ENCODE measurements at places on chromosomes 3 and 15.

- DNase-seq = no peak
Observed at GRCh38 chr15:27804569-27805260, 294.4 kb downstream of the OCA2 start.

- no peak for DNase-seq
Observed at GRCh38 chr3:60933824-60934223, 317.4 kb downstream of the FHIT start.

- no peak for DNase-seq
Observed at GRCh38 chr15:38093931-38094330, 158.7 kb upstream of the SPRED1 start.

DNA sequence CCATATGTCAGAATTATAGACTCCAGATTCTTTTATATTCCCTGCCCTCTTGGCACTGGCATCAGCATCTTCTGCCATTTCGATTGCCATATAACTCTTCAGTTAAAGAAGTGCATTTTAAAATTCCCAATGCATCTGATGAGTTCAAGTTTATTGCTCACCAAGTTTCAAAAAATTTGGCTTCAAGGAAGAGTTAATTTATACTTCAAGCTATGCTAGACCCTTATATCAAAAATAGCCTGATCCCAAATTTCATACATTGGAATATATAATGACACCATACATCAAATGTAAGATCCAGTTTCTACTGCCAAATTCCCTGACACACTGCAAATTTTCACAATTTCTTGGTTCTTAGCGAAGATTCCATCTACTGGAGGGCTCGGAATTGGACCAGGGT lies 1058.6 kb downstream of the NTRK3 start:
- no peak for DNase-seq

DNA sequence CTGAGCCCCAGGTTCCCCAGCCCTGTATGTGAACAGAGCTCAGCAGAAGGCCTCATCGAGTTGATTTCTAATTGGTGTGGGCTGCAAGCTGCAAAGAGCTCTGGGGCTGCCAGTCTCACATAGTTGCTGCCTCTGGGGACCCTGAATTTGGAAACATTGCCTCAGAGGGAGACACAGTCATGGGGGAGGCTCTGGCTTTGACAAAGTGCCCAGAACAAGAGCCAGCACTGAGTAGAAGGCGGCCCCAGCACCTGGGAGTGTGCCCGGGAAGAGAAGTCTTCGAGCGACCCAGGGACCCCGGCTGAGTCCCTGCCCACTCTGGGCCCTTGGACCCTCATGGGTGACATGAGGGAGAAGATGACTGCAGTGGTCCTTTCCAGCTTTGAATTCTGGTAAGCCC lies 7.3 kb downstream of the NTRK3 start:
- DNase-seq = no peak

GRCh38 chr3:181969925-181970324 lies 258.2 kb downstream of the SOX2 start:
- no peak for DNase-seq

DNA sequence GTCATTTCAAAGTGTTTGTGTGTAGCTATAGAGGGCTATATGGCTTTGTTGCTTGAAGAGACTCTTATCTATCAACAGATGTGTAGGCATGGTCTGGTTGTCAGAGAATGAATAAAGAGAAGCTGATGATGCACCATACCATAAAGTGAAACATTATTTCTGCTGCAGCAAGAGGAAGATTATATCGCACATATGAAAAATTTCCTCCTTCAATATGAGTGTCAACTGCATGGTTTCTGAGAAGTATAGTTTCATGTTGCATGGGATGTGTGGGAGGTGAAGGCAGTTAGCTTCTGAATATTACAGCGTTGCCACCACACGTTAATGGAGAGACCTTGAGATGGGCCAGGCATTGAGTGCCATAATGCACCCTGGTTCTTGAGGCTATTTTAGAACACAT lies 217.9 kb downstream of the SATB1 start:
- DNase-seq = no peak

DNA sequence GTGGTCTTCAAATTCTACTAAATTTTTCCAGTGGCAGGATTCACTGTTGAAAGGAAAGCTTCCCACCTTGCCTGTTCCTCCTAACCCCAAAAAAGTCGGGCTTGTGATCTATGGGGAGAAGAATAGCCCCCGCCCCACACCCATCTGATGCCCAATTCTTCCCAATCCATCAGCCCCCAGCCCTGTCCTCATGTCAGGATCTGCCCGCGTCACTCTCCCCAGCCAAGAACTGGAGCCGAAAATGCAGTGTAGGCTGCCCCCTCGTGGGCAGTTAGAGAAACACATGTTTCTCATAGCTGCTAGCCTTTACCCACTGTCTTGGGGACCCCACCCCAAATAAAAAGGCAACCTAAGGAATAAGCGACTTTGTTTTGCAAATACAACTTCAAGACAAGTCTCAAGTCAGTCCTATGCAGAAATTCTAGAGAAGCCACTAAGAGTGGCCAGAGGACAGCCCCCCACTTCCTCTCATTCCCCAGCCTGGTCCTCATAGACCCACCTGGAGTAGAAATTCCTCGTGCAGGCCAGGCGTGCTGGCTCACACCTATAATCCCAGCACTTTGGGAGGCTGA lies 13.0 kb upstream of the CSK start:
- DNase-seq = no peak

DNA sequence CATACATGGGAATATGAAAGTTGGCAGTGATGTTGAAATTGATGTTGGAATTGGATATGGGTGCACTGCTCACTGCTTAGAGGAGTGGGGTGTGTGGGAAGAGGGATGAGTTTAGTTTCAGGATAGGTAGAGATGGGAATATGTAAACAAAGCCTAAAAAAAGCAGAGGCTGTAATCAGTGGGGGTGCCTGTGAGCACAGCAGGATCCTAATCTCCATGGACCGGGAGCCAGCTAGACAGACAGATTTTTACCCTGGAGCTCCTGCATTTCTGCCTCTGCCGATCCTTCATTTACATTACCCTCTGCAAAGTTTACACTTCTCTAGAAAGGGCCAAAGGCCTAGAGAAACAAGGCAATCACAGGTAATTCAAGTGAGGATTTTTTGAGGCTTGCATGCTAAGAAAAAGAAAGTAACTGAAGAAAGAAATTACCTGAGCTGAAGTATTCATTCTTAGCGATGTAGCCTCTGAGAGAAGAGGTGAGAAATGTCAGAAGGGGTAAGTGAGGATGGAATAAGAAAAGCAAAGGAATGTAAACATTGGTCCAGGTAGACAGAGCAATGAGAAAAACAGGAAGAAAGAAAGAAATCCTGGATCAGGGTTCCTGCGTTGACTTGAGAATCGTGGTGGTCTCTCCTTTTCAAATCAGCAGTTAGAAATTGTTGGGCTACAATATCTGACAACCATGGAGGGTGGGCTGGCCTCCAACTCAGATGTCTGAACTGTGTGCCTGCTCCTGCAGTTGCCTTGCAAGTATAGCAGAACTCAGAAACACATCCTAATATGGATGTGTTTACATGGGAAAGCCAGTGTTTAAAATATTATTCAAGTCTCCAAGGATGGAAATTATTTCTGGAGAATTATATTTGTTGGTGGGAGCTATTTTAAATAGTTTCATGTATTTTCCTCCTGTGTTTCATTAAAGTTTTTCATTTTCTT lies 79.8 kb downstream of the CRTC3 start:
- DNase-seq = no peak

DNA sequence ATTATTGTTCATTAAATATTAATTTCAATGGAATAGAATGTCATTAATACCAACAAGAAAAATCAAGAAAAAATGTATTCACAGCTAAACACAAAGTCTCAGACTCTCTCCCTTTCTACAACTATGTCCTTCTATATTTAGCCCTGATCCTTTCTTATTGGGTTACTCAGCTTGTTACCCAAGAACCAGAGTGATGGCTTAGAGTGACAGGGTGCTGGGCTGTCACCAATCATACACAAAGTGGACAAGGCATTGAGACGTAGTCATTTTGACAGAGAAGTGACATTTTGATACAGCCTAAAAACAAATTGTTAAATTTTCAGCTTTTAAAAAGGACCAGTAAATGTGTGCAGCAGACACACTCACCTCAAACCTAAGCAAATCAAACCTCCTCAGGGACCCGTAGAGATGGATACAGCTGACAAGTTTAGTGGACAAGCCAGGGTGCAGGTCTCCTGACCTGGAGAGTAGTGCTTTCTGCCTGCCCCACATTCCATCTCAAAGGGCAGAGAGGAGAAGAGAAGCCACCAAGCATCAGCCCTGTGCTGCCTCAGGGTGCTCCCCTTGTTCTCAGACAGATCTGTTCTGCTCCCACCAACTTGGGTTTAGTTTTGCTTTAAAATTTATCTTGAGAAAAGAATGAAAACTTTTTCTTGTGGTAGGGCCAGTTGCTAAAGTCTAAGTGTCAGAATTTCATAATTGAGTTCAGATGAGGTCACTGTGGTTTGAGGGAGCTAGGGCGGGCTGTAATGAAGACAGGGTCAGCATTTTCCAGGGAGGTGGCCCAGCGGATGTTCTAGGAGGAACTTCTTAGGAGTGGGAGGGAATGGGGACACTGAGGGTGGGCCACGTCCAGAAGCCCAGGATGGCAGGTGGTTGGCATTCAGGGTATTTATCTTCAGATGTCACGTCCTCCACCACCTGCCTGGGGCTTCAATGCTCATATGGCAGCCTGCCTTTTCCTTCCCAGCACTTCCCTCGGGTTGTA lies 136.5 kb upstream of the TBL1XR1 start:
- no peak for DNase-seq

DNA sequence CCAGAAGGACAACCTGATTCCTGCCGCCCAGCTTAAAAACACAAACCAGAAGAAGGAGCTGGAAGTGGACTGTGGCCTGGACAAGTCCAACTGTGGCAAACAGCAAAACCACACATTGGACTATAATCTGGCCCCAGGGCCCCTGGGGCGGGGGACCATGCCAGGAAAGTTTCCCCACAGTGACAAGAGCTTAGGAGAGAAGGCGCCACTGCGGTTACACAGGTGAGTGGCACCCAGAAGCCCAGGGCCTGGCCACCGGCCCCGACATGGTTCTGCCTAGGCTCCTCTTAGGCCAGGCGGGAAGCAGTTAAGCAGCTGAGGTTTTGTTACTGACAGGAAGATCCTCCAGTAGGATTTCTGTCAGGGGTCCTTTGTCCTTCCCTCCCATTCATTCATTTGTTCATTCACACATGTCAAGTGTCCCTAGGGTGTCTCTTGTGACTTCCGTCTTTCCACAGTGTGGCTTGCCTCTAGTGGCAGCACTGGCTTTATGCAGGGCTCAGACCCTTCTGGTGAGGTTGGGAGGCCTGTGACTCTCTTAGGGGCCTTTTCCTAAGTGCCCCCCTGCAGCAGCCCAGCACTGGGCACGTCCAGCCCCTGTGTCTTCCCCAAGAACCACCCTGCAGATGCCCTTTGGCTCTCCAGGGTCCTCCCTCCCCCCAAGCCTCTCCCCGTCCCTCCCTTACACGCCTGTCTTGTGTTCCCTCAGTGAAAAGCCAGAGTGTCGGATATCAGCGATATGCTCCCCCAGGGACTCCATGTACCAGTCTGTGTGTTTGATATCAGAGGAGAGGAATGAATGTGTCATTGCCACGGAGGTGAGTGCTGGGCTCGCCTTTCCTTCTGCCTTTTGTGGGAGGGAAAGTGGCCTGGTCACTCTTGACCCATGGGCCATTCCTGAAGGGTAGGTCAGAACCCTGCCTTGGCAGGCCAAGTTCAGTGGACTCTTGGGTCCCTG lies 7.8 kb downstream of the DLL4 start:
- no peak for DNase-seq

- no peak for DNase-seq
Observed at GRCh38 chr15:45744236-45744589, 109.4 kb downstream of the SQOR start.
